ENCODE measurements at places on chromosomes 13 and 19.

- no peak for DNase-seq
Measured at GRCh38 chr19:21519488-21519887, 14.1 kb downstream of the ZNF429 start.

DNA sequence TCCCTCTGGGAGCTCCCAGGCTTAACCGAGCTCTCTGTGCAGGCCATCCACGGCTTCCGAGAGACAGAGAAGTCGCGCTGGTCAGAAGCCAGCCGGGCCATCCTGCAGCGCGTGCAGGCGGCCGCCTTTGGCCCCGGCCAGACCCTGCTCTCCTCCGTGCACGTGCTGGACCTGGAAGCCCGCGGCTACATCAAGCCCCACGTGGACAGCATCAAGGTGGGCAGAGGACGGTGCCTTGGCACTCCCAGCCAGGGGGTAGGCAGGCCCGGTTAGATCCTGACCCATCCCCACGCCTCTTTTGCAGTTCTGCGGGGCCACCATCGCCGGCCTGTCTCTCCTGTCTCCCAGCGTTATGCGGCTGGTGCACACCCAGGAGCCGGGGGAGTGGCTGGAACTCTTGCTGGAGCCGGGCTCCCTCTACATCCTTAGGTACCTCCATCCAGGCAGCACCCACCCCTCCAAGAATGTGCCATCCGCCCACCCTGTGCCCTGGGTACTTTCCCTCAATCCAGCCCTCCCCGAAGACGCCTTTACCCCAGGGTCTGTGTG, 1.5 kb downstream of the PSPN start:
- no peak for DNase-seq

DNA sequence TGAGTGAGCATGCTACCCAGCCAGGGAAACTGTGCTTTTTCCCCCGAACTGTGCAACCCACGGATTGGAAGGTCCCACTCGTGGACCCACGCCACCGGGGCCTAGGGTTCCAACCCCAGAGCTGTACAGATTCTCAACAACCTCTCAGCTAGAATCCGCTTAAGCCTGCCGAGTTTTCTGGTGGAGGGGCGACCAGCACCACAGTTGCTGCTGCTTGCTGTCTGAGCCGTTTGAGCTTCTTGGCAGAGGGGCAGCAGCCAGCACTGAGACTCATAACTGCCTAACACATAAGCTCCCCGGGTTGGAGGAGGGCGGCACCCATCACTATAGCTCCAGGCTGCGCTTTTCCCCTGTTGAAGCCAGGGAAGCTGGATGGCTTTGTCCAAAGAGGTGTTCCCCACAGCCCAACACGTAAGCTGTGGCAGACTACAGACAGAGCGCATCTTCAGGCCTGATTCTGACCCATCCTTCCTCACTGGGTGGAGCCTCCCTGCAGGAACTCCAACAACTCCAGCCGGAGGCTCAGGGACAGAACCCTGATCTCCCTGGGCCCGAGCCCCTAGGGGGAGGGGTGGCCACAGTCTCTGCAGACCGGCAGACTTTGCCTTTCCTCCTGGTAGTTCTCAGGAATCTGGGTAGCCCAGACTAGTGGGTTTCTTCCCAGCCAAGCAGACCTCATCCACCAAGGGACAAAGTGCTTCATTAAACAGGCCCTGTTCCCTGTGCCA, 871.6 kb downstream of the SLITRK6 start:
- DNase-seq = no peak

- DNase-seq = no peak
Measured at GRCh38 chr19:38862321-38863059, 12.7 kb upstream of the HNRNPL start.

- no peak for DNase-seq
Measured at GRCh38 chr19:32673573-32673972, 1.4 kb downstream of the ANKRD27 start.

Measured in GM13976 (cell line).